NCI-H1417 treated with DMSO at 0.1 percent for 48 hours (cell line): ENCODE measurements at places on chromosomes 5 and 9.

DNA sequence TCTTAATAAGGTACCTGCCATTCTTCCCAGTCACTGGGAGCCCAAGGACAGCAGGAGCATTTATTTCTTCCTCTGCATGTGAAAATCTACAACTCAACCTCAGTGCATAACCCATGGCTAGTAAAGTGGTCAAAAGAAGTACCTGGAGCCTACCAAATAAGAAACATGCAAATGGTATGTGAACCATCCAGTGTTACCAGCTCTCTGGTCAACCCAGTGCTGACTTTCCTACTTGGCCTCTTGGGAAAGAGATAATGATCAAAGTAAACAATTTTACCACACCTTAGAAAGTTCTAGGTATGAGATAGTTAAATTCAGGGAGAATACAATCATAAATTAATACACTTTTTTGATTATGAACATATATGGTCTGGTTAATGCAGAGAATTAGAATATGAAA, 325.6 kb downstream of the ENC1 start:
- no peak for DNase-seq

DNA sequence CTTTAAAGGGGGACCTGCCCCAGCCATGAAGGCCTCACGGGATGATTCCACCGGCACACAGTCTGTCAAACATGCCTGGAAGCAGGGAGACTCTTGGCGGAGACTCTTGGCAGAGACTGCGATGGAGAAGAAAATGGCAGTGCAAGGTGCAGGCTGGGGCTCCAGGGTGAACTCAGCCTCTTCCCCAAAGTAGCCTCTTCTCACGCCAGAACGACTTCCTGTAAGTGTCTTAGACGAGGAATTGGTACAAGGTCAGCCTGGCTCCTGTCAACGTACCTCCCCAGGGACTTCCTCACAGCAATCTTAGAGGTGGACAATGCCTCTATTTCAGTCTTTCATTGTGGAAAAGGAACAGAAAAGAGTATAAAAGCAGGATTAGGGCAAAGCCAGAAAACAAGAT, 109.3 kb downstream of the UGCG start:
- DNase-seq: no peak

GRCh38 chr5:127513408-127513970, 4.0 kb upstream of the PRRC1 start:
- no peak for DNase-seq

GRCh38 chr9:126624912-126625311, 11.2 kb downstream of the LMX1B start:
- no peak for DNase-seq

DNA sequence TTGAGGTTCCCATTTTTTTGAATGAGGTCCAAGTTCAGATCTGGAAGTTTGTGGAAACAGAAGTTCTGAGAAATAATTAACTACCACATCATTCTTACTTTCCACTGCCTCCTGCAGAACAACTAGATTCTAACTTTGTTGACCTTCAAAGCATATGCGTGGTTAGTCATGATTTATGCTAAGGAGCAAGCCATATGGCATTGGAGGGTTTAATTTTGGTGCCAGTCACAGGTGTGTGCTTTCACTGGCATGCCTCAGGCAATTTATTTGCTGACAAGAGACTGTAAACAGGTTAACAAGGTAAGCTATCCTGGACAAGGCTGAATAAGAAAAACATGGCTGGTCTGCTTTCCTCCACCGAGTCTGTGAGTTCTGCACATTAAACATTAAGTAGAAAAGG, 31.5 kb downstream of the HMHB1 start:
- DNase-seq: no peak

DNA sequence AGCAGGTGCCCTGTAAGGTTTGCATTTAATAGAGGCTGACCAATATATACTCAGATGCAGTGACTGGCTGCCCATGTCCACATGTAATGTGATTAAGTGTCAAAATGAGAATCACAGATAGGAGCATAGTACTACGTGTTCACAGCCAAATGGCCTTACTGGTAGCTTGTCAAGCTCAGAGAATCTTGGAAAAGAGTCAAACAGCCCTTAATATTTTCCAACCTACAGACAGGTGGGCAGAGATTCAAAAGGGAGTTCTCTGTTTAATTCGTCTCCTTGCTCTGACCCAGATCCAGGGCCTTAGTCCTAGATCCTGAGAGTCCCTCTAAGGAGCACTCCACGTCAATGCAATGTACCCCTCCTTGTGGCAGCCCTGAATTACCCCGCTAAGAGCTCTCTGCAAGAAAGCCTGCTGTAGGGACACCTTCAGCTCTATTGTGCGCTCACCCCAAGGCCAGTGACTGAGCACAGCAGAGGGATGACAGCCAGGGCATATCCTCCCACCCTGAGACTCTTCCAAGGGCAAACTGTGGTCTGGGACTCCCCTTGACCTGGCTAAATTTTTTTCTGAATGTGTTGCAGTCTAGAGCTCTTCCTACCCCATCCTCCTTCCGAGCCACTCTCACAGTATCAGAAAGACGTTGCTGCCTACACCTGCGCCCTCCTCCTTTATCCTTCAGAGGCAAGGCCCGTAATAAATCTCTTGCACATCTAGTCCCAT, 159.2 kb downstream of the SNCAIP start:
- DNase-seq: no peak

GRCh38 chr5:149015126-149015525, 47.7 kb downstream of the SH3TC2 start:
- DNase-seq: no peak

GRCh38 chr5:143403593-143404415, at the start of gene NR3C1:
Gene NR3C1 (minus strand): TSS chr5:143403686. CDS start chr5:143400839, 2,847 bp downstream.
- DNase-seq: no peak

GRCh38 chr5:1644810-1645571, 121.2 kb upstream of the LPCAT1 start:
- no peak for DNase-seq

GRCh38 chr9:101578378-101578777, 16.4 kb downstream of the PPP3R2 start:
- no peak for DNase-seq

DNA sequence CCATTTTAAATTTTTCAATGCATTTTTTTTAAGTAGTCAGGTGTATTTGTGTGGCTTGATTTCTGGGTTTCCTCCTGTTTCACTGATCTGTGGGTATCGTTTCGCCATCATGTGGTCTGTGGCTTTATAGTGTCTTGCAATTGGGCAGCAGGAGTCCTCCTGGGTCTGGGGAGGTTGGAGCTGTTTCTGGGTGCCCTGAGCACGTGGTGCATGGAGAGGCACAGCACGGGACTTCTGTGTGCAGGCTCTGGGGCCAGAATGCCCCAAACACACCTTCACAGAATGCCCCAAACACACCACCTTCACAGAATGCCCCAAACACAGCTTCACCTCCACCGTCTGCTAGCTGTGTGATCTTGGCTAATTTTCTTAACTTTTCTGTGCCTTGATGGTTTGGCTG, 82.6 kb upstream of the COL5A1 start:
- no peak for DNase-seq

- no peak for DNase-seq
Observed at GRCh38 chr9:88898039-88898720, 93.1 kb upstream of the S1PR3 start.

DNA sequence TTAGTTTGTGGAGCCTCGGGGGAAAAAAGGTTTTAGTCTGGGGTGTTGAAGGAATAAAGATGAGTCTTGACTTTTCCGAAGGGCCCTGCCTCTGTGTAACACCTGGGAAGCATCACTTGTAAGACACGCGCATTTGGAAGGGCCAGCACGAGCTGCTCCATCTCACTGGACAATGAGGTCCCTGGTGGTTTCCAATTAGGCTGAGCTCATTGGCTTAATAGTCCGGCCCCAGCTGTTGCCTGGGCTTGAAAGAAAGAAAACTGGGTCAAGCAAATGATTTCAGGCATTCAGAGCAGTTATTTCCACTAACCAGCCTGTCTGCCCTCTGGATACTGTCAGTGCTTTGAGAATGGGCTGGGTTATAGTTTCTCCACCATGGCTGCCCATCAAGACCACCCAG, 64.5 kb downstream of the NSUN2 start:
- no peak for DNase-seq

DNA sequence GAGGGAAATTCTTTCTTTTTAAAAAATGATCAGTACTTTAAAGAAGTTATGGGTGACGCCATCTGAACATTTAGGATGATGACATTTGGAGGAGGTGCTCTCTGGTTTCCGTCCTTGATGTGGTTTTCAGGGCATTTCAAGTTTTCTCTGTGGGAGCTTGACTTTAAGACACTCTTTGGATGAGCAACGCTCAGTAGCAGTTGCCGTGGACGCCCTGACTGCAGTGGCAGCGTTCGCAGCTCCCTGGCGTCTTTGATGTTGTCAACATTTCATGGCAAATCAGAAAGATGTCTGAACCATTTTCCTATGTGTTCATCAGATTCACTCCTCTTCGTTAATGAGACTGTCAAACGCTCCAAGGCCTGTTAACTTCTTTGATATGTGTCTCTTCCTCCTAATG, 86.1 kb downstream of the ZNF354C start:
- DNase-seq: no peak

GRCh38 chr5:60649288-60649917, 50.6 kb downstream of the DEPDC1B start:
- no peak for DNase-seq

- DNase-seq: no peak
Observed at GRCh38 chr9:119398350-119398749, 29.1 kb upstream of the BRINP1 start.

DNA sequence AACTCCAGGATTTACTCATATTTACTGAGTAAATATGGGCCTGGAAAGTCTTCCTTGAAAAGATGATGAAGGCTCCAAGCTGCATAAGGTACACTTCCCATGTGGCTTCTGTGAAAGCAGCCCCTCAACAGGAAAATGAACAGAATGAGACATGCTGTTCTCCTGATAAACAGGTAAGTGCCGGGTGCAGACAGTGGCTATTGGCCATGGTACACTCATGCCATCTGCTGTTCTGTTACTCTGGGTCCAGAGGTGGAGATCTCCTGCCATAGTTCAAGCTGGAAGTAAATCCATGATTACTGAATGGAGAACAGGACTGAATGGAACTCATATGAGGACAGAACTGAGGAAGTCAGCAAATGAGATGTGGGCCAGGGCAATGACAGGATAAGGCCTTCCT, 103.6 kb downstream of the SLIT3 start:
- no peak for DNase-seq

DNA sequence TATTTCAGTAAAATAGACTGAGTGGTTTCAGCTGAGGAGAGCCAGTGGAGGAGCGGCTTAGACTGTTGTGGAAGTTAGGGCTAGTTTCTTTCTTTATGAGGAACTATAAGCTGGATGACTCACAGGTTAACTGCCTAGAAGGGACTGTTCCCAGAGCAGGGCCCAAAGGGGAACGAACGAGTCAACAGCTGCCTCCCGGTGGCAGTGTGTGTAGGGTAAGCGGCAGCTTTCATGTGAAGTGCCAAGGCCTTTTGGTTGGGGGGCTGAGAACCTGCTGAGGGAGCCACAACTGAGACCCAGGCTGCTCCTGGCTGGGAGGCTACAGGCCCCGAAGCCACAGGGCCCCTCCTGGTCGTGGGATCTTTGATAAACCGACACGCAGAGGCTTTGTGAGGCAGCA, 7.0 kb downstream of the SQSTM1 start:
- DNase-seq: no peak

- DNase-seq: no peak
Observed at GRCh38 chr5:138632900-138633489, 57.8 kb upstream of the HSPA9 start.

DNA sequence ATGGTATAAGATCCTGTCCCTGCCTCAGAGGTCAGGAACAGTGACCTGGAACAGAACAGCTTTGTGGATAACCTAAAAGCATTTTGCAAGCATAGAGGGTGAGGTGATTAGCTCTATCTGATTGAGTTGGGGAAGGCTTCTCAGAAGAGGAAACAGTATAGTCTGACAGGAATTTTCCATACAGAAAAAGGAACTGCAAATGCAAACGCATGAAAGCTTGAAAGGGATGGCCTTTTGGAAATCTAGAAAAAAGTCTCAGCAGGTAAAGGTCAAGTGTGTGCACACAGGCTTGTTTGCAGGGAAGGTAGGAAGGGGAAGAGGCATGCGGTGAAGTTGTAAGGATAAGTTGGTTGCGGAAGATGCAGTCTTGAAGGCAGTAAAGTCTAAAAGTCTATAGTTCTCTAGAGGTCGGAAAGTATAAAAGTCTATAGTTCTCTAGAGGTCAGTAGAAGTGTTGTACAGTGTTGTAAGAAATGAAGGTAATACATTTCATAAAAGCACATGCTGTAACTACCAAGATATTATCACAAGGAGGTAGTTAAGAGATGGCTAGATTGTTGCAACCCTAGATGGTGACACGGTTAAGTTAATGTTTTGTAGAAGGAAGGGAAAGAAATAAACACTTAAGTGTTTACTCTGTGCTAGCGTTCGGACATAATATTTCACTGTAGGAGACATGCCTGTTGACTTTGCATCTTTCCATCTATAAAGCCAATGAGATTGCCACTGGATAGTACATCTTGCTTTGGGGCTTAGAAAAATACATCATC, 16.7 kb upstream of the HSPB3 start:
- no peak for DNase-seq

- no peak for DNase-seq
Observed at GRCh38 chr5:161258438-161258837, 288.1 kb downstream of the GABRB2 start.
